Hippocampal formation (tissue), 2 donors: ENCODE measurements at places on chromosomes 3 and 15.

GRCh38 chr3:136604961-136605360 is 147.2 kb downstream of the STAG1 start:
- no peak for DNase-seq

- DNase-seq: no peak
These were observed 686 bp upstream of the P3H2 start for GRCh38 chr3:190121383-190121782.

- peak; percentile 71 for DNase-seq
These were observed 27.3 kb downstream of the DUT start for GRCh38 chr15:48358229-48359152.

DNA sequence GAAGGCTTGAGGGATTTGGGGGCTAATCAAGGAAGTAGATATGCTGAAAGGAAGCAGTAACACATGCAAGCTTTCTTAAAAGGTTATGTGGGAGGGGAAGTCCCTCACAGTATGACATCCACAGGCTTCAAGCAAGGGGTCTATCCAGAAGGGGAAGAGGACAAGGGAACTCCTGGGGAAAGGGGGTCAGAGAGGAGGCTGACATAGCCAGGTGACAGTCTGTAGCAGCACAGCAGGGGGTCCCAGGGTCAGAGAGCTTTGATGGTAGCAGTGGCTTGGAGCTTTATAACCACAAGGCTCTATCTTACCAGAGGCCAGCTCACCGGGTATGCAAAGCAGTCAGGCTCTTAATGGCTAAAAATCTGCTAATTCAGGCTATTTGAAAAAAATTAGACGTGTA is 150.6 kb upstream of the NSMCE3 start:
- no peak for DNase-seq

GRCh38 chr3:43752905-43753304 is 62.2 kb downstream of the ABHD5 start:
- no peak for DNase-seq

DNA sequence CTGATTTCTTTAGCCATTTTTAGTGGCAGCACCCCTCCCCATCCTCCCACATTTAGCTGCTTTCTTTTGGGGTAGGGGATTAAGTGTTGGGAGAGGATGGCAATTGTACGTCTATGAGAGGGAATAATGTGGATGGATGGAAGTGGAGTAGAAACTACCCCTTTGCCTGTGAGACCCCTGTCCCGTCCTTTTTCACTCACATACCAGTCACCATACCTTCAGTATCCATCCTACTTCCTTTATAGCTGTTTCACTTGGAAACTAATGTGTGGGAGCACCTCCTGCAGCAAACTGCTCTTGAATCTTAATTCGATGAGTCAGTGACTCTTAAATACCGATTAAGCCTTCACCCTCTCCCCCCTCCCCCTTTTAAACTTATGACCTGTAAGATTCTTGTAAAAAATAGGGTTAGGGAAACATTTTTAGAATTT is 730 bp downstream of the SPRED1 start:
- DNase-seq: no peak

- peak; percentile 56 for DNase-seq
These were observed 50.2 kb downstream of the CHDH start for GRCh38 chr3:53795789-53796560.

DNA sequence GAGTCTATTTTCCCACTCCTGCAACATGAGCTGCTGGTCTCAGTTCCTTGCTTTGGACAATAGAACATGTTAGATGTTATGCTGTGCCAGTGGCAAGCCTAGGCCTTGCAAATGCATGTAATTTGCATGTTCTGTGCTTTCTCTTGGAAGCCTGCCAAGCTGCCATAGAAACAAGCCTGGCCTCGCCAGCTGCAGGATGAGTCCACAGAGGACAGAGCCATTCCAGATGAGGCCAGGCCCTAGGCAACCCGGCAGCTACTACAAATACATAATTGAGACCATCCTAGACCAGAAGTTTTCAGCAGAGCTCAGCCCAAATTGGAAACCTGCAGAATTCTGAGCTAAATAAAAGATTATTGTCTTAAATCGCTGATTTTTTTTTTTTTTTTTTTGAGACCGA is 39.6 kb downstream of the TRIM69 start:
- peak; percentile 64 for DNase-seq

DNA sequence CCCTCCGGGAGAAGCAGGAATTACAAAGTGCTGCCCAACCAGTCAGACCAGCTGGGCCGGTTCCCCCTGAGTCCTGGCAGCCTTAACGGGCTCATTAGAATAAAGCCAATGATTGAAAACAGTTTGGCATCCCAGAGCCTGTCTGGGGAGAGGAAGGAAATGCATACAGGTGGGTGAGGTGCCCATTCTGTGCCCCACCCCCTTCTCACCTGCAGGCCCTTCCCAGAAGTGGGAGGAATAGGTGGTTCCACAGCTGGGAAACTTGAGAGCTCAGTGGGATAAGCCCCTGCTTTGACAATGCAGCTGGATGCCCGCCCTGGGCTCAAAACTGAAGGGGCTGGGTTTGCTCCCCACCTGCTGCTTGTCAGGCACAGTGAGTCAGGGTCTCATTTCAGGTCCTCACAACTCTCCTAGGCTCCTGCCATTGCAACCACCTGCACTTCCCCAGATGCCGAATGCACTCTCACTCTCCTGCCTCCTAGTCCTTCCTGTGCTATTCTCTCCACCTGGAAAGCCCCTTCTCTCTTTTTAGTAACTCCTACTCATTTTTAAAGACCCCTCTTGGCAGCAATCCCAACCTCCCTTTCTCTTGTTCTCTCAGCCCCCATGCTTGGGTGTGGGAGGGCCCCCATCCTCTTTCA is 5.5 kb upstream of the BUB1B start:
- no peak for DNase-seq

DNA sequence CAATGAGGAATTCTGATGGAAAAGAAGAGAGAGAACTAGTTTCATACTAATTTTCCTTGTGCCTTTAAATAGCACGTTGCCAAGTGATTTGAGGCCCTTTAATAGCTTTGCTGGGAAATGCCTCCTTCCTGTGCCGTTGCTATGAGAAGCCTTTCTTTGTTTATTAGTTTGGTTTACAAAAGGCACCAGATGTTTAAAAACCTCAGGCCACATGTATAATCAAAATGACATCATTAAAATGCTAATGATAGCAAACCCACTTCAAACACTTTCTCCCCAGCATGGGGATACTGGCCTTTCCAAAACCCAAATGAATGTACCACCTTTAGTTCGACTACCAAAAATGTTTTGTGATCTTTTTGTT is 50.0 kb upstream of the TBC1D23 start:
- no peak for DNase-seq

- no peak for DNase-seq
These were observed 22.6 kb upstream of the PEX5L start for GRCh38 chr3:180059356-180059755.

- DNase-seq: no peak
These were observed 88.9 kb downstream of the FRMD4B start for GRCh38 chr3:69296995-69297394.

DNA sequence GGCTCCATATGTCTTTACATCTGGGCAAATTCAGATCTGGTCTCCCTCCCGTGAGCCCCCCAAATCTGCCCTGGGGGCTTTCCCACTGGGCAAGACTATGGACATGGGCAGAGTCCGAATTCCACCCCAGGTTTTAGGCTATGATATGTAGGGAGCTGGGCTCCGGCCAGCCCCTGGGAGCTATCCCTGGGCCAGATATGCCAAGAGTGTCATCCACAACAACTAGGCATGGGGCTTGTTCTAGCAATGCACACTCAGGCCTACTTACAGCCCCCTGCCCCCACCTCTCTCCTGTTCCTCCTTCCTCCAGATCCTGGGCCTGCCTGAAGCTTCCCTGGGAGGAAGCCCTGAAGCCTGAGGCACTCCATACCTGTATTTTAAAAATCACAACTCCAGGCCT is 622 bp downstream of the XIRP1 start:
- no peak for DNase-seq

- no peak for DNase-seq
These were observed 46.1 kb upstream of the SEMA4B start for GRCh38 chr15:90154861-90155626.

- DNase-seq: no peak
These were observed 318.7 kb upstream of the STT3B start for GRCh38 chr3:31213869-31214486.

DNA sequence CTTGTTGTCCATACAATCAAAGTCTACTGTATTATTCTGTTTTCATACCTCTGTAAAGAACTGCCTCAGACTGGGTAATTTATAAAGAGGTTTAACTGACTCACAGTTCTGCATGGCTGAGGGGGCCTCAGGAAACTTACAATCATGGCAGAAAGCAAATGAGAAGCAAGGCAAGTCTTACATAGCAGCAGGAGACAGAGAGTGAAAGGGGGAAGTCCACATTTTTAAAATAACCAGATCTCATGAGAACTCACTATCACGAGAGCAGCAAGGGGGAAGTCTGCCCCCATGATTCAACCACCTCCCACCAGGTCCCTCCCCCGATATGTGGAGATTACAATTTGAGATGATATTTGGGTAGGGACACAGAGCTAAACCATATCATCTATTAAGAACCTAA is 724.6 kb upstream of the CBLB start:
- DNase-seq: no peak

DNA sequence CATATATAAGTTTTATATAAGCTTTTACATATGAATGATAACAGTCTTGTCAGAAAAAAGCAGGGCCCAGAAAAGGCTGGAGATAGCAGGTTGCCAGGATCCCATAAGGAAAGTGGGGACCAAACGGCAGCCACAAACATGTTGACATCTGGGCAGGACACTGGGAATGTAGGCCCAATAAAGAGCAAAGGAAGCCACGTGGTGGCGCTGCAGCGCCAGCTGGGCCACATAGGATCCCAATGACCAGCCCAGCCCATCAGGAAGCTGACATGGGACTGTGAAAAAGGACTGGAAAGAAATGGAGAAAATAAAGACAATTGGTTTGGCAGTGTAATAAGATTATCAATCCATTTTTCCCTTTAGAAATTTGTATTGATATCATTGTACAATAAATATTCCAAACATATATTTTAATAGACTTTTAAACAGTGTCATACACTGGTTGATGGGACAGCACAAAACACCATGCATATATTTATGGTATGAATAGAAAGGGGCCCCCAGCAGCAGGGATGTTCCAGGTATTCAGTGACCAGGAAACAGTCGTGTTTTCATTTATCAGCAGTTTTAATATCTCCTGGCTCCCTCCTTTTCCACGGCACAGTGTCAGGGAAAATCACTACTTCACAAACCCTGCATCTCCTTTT is 89.0 kb upstream of the STRIT1 start:
- DNase-seq: peak; percentile 13

DNA sequence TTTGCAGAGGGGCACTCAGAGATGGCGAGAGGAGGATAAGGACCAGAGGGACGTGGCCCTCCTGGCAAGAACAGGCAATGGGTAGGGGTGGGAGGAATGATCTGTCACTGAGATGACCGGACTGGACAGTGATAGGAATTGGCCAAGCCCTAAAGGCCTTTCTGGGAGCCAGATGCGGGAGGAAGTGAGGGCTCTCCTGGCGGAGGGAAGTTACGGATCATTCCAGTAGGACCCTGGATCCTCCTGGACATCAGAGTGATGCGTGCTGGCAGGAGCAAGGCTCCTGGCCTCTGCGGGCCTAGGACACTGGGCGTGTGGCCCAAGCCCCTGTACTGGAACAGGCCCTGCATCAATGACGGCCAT is 23.4 kb downstream of the KIF7 start:
- DNase-seq: no peak
